ENCODE measurements at places on chromosomes 13 and 19. TPM values are rescaled to one million over a fixed set of nuclear protein-coding genes. Genes with fewer than 3 reads are reported as not detected.

The ATP4A gene
- total RNA-seq: not detected

The ZNF283 gene
- 13.9 TPM for total RNA-seq

The TMTC4 gene
- 8.9 TPM for total RNA-seq

The CEACAM16 gene
- total RNA-seq: not detected

The GRIK5 gene
- total RNA-seq: 0.44 TPM

The LILRB5 gene
- not detected for total RNA-seq

The RGS9BP gene
- total RNA-seq: 0.28 TPM

The OR7A5 gene
- total RNA-seq: not detected

The MFSD12 gene
- total RNA-seq: 105 TPM

The ZNF418 gene
- 2.3 TPM for total RNA-seq

The ZNF358 gene
- total RNA-seq: 23.8 TPM

The KLK14 gene
- total RNA-seq: 0.34 TPM

The TEX26 gene
- total RNA-seq: not detected

The MAMSTR gene
- total RNA-seq: 1.7 TPM

The PGLYRP1 gene
- not detected for total RNA-seq
